ENCODE measurements at places on chromosomes 3 and 15.
A peak's percentile ranks its signal among the peaks of the same experiment; 100 is the strongest.

- peak; percentile 66 for DNase-seq
Measured at GRCh38 chr15:73683777-73684580, at the start of gene CD276. Gene CD276, plus strand, starts transcription at chr15:73684383. Its CDS starts 15,257 bp downstream, at chr15:73699640.

DNA sequence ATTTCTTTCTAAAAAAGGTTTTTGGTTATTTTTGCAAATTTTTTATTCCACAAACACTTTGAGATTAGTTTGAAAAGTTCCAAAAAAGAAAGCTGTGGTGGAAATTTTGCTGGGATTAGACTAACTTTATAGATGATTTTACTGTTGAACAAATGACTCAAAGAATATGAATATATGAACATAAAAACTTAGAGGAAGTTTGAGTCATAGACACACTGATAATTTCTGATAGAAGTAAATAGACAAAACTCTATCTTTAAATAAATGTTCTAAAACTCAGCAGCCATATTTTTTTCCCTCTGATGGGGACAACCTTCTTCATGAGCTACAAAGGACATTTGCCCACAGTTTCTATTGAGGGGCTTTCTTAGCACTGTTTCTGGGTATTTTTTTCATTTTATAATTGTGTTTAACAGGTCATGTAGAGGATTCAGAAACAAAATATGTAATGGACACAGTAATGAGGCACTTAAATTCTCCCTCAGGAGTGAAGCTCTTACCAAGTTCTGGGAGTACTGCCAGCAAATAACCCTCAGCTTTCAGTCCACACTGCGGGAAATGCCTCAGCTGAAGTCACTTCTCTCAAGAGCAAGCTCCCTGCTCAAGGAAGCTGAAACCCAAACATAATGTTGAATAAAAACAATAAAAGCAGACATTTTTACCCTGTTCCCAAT is 157.6 kb downstream of the NFKBIZ start:
- DNase-seq, result peak; percentile 17

GRCh38 chr15:31974855-31975829 is 55.2 kb upstream of the CHRNA7 start:
- peak; percentile 36 for DNase-seq

DNA sequence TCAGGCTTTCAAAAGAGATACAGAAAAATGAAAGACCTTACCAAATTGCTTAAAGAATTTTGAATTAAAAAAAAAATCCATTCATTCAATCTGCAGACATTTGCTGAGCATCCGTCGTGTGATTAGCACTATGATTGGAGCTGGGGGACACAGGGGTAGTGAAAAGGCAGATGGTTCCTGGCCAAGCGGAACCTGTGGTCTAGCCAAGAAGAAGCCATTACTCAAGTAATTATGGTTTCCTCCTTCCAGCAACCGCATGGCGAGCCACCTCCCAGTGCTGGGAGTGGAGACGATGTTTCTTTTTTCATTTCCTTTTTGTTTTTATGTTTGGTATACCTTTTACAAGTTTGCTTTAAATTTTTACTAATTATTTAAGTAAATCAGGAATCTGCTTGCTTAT is 140.2 kb downstream of the CACNA2D3 start:
- DNase-seq, result no peak

DNA sequence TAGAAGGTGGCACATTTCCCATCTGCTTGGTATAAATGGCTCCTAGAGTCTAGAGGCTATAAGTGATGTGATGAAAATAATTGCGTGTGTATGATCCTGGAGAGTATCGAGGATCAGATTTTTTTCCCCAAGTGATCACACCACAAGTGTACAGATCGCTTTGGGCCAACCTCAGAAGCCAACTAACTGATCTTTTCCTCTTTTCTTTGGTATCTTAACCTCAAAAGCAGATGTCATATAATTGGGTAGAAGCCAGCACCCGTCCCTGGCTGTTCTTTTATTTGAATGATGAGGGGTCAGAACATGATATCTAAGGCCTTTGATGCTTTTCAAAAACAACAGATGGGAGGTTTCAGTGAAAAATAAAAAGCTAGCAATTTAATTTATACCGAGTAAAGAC is 3.3 kb downstream of the P2RY14 start:
- no peak for DNase-seq

DNA sequence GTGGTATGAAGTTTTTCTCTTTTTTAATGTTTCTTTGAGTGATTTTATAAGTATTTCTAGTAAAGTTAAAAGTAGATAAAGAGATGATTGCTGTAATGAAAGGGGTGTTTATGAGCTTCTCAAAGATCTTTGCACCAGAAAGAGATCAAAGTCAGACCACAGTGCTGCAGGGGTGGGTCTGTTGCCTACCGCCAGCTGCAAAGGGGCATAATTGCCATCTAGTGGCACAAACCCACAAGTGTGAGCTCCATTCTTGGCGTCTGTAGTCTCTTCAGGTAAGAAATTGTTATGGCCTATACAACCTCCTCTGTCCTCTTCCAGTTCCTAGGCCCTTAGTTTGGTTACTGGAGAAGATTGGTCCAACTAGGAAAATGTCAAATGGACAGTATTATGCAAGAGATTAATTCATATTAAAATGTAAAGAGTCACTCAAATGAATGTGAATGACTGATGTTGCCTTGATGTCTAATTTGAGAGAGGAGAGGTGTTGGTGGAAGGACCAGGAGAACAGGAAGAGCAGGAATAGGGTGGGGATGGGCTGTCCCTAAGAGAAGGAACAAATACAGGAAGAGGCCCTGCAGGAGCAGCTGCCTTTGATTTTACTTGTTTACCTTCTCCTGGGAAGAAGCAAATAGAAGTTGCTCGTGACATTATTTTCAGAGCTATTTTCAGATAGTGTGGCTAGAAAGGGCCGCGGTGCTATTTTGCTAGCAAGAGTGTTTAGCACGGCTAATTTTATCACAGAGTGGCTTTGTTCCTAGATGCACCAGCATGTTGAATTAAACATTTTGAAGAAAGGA is 53.0 kb upstream of the GSK3B start:
- DNase-seq, result no peak

DNA sequence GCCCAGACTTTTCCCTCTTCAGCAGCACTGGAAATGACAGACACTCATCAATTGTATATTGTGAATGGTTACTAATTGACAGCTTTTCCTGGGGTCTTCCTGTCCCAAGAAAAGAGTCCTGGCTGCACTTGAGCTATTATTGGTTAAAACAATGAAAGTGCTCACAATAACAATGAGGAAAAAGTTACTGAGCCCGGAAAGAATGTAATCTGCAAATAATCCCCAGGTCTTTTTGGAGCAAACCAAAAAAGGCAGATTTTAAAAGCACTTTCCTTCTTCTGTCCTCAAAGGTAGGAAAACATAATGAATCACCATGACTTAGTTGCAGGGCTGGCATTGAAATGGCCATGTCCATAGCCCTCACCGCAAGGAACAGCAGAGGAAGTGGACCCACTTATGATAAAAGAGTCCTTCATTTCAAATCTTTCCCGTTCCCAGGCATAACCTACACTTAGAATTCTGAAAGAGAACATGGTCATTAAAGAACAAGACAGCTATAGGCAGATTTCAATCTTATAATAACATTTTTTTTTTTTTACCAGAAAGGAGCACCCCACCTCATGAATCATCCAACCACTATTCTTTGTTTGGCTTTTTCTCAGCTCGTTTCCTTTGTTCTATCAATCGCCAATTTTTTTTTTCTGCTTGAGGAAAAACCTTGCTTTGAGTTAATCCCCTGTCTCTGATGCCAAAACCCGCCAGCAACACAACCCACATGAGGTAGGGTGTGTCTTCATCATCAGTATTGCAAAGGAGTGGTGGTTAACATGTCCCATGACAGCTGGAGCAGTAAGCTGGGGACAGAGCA is 35.5 kb upstream of the ATP1B3 start:
- no peak for DNase-seq

DNA sequence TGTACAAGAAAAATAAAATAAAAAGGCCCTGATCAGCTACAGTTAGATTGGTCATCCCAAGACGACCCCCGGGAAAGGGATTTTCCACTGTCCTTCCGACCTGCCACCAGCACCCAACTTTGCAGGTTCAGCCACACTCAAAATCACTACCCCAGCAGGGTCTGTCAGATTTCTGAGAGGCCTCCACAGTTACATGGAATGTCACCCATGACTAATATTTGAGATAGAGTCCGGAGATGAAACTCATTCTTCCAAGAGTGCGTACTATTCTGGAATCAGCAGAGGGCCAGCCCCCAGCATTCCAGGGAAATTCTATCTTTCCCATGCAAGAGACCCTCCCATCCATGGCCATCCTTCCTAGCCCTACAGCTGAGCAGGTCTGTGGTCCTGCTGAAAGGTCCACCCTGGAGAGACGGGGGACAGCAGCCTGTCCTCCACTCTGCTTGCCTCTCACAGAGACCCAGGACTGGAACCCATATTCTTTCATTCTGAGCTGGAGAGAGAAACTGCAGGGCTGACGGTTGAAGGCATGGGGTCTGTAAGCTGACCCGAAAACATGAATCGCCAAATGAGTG is 5.8 kb downstream of the LIPC start:
- no peak for DNase-seq

DNA sequence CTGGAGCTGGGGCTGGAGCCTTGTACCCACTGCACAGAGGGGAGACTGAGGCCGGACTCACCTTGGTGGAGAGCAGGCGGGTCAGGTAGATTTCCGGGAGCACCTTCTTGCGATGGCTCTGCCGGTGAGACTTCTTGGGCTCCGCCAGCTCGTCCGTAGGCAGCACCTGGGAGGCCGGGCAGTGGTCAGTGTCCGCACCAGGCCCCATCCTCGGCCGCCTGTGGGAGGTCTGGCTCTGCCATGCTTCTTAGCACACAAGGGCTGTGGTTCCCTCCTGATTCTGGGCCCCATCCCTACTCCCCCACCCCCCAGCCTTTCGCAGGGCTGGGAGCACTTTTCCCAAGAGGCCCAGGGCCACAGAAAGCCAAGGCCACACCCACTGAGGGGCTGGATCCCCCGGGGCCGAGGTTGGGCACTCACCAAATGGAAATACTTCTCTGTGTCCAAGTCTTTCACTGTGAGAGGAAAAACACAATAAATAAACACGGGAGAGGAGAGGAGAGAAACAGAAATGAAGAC is 17.4 kb downstream of the H1-8 start:
- DNase-seq, result no peak

All from muscle of arm (tissue), 14 donors.